ENCODE measurements at places on chromosomes 7 and 10. TPM values are rescaled to one million over a fixed set of nuclear protein-coding genes. Genes with fewer than 3 reads are reported as not detected.

- no peak for DNase-seq
These were observed 61.7 kb downstream of the ADRA2A start for GRCh38 chr10:111138544-111138943.

DNA sequence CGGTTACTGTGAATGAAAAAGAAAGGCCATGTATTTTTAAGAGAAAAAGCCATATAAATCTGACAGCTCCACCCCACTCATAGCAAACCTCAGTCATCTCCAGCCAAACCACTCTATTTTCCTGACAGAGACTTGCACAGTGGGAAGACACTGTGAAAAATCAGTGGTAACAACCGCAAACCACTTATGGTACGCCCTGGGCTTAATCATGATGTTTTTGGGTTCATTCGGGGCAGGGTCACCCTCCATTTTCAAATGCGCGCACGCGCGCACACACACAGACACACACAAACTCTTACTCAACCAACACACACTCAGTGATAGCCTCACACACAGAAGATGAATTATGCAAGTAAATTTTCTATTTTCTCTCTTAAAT, 82.1 kb upstream of the HPS1 start:
- no peak for DNase-seq

GRCh38 chr10:78045237-78045636, 11.6 kb downstream of the RPS24 start:
- DNase-seq: peak; percentile 60

DNA sequence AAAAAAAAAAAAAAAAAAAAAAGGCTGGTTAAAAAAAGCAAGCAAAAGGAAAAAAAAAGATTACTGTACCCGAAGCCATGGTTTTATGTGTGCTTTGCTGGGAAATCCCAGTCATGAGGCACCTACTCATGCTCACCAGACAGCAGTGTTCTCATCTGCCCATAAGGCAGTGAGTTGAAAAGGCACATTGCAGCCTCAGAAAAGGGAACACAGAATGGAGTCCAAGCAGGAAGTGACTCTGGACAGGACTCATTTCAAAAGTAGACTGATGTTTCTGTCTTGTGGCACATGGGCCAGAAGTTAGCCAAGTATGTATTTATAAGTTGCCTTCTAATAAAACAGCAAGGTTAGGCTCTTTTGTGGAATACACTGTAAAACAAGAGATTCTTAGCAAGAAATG, 40.2 kb downstream of the PDSS1 start:
- peak; percentile 72 for DNase-seq

DNA sequence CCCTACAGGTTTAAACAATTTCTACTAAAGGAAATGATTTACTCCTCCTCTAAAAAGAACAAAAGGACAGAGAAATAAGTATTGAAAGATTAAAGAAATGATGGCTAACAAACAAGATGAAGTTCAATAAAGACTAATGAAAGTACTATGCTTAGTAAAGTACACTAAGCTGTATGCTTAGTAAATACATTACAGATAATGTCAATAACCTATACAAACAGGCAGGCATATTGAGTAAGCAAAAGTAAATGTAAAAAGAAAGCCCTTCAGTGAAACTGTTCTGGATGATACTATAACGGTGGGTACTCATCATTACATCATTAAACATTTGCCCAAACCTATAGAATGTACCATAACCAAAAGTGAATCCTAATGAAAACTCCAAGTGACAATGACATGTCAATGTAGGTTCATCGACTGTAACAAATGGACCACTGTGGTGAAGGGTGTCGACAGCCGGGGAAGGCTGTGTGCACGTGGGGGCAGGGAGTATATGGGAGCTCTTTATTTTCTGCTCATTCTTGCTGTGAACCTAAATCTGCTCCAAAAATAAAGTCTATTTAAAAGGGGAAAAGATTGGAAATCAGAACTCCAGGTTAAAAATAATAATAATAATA, 34.0 kb downstream of the CYTH3 start:
- no peak for DNase-seq

DNA sequence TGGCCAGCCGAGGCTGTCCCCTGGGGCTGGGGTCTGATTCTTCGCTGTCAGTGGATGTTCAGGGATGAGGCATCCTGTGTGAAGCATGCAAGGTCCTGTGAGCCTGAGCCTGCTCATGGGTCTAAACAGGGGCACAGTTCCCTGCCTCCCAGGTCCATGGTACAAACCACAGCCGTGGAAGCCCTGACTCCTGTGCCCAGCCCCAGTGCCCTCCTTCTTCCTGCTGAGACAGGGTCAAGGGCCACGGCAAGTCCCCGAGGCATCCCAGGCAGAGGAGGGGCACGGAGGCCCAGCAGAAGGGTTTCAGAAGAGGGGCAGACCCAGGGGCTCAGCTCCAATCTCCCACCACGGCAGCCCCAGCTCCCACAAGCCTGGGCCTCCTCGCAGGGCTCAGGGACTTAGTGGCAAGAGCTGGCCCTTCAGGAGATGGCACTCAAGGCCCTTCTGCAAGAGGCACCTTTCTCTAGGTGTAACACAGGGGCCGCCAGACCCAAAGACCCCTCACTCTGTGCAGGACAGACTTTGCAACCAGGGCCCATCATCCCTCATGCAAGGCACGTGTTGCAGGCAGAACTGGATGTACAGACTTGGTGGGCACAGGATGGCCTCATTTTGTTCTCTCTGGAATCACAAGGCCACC, 248.8 kb downstream of the TCERG1L start:
- DNase-seq: no peak

- no peak for DNase-seq
These were observed 970.2 kb downstream of the SORCS3 start for GRCh38 chr10:105611244-105611798.

DNA sequence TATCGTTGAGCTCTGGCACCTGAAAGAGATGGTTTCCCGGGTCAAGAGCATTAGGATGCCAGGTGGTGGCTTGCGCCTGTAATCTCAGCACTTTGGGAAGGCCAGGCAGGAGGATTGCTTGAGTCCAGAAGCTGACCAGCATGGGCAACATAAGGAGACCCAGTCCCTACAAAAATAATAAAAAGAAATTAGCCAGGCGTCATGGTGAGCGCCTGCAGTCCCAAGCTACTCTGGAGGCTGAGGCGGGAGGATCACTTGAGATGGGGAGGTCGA, 6.1 kb upstream of the KCP start:
- no peak for DNase-seq

GRCh38 chr10:22320591-22321155, at the start of gene BMI1:
Gene BMI1, plus strand, starts transcription at chr10:22321099. Its CDS starts 5,351 bp downstream, at chr10:22326450.
- peak; percentile 81 for DNase-seq

- no peak for DNase-seq
These were observed 754 bp upstream of the PHYHIPL start for GRCh38 chr10:59175538-59176240.

DNA sequence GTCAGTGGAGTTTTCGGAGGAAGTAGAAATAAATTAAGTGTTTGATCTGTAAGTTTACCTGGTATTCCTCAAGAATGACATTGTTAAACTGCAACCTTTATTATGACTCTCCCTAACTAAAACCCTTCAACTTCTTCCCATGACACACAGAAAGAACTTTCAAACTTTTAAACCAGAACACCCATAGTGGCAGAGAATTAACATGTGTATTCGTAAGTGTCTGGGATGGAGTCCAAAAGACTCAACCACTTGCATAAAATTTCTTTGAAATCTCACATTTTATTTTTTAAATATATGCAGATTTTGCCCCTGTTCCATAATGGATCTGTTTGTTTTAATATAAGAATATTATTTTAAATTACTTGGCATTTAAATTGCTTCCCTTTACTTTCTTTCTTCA, 54.6 kb upstream of the PLXNA4 start:
- no peak for DNase-seq

- no peak for DNase-seq
These were observed 106.6 kb downstream of the GAD2 start for GRCh38 chr10:26323219-26323618.

GRCh38 chr7:41698726-41699125, 4.2 kb downstream of the INHBA start:
- DNase-seq: no peak

DNA sequence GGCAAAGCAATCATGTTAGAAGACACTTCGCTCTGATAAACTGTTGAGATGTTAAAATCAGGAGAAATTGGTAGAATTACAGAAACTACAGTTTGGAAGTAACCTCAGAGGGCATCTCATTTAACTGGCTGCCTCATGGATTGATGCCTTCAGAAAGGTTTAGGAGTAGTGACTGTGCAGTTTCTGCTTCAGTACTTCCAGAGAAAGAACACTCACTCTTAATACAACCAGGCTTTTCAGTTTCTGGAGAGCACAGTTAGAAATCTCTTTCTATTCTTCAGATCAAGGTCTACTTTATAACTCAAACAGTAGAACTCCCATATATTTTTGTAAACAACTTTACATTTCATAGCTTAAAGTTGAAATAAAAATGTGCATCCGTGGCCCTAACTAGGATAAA, 1358.9 kb upstream of the LRRTM3 start:
- no peak for DNase-seq

GRCh38 chr10:57015595-57016318, 654.7 kb upstream of the ZWINT start:
- no peak for DNase-seq

DNA sequence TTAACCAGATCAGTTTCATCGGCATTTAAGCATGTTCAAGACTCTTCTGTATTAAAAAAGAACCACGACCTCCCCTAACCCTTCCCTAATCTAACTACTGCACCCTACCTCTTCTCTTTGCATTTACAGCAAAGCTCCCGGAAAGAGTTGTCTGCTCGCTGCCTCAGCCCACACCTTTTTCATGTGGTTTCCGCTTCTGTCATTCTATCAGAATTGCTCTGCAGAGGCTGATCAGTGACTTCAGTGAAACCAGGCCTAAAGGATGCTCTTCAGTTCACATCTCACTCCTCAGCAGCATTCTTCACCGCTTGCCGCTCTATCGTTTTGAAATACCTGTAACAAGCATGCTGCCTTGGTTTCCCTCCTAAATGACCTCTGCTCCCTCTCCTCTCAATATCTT, 160.9 kb downstream of the SDK1 start:
- peak; percentile 85 for DNase-seq

DNA sequence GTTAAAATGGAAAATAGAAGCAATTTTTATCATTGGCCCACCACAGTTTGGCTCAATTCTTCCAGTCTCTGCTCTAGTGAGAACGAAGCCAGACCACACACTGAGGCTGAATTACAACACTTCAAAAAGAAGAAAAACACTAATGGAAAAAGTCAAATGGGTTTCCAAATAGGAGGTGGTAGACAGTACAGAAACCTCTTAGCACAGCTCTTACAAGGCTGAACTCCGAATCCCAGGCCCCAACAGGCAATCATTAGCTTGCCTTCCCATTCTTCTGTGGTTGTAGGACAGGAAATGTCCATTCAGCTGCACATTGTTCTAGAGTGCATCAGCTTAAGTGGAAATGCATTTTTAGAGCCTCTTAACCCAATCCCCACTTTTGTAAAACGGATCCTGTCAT, 115.1 kb upstream of the MEOX2 start:
- no peak for DNase-seq

- no peak for DNase-seq
These were observed 325.9 kb upstream of the NRP1 start for GRCh38 chr10:33660329-33660728.

DNA sequence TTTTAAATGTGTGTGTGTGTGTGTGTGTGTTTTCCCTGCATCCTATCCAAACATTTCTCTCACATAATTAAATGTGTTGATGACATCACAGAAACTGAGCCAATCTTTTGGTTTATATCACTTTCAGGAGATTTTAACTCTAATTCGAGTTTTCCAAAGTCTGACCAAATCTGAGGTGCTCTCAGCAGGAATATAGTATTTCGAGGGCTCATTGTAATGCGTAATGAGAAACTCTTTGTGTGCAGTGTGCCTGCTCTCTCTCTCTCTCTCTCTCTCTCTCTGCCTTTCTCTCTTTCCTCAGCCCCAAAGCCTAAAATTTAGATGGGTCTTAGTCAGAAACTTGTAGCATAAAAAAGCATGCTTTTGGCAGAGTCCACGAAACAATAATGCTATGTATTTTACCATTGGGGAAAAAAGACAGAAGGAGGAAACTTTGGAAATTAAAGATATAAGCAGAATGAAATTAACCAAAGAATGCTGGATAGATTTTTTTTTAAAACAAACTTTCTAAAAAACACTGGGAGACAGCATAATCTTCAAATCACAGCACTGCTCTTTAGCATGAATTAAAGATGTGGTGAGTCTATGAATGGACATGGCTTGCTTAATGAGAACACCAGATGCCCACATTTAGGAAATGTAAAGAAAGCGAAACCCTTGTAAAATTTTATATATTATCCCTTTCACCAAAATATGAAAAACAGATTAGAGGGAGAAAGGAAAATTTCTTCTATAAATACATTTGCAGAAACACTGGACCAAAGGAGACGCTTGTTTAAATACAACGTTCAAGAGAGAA, 206.8 kb upstream of the HABP2 start:
- no peak for DNase-seq

DNA sequence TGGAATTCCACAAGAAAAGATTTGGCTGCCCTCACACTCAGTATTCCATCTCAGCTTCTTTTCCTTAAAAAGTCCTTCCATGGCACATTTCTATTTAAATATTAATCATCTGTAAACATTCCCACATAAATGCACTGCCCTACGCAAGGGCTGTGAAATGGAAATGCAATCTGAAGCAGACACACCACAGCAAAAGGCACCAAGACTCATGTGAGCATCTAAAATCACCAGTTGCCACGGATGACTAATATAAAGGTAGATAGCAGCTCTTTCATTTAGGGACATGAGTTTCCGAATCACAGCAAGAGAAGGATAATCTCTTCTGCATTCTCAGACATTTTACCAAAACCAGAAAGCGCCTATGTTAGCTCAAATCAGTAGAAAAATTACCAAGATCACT, 31.6 kb downstream of the COA1 start:
- no peak for DNase-seq

Gene SPDYE6
- not detected for total RNA-seq

Gene SPAM1
- not detected for total RNA-seq

Gene STYXL1
- total RNA-seq: 47.5 TPM

Gene GFRA1
- 0.09 TPM for total RNA-seq

Gene TMEM229A
- total RNA-seq: not detected

Gene WNT16
- total RNA-seq: not detected

Gene FOXP2
- total RNA-seq: not detected

Gene RASSF4
- total RNA-seq: 1.3 TPM

Gene MYO3A
- total RNA-seq: not detected

Gene FASTK
- total RNA-seq: 56.7 TPM

Gene GBX1
- total RNA-seq: 0.16 TPM

Gene EBLN1
- not detected for total RNA-seq

All from activated CD4-positive, alpha-beta T cell treated with anti-CD3 and anti-CD28 coated beads for 36 hours (primary cell).